ENCODE measurements at places on chromosomes 2 and 18.

- no peak for DNase-seq
Measured at GRCh38 chr2:215930505-215931253, 82.7 kb downstream of the MREG start.

DNA sequence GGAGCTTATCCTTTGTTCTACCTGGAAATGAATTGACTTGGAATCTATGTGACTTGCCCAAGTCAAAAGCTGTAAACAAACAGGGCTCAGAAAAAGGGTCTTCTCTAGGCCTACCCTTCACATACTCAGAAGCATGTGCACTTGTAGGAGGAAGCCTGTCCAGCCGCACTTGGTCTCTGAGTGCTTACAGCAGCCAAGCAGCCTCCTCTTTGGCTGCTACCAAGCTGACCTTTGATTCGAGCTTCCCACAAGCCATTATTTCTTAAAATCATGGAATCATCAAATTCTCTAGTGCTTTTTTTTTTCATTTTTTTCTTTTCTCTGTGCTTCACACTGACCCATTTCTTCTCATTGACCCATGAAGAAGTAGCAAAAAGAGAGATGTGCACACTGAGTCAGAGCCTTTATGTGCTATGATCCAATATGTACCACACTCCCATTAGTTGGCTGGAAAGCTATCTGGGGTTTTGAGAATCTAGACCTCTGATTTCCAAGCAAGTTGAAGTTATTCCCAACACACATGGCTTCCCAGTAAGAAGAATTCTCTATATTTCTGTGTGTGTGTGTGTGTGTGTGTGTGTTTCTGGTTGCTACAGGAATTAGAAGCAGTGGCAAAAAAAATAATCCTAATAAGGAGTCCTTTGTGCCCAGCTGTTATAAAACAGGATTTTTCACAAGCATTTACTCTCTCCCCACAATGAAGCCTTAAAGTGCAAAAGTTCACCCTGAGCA lies 550.3 kb upstream of the TNP1 start:
- DNase-seq = no peak

DNA sequence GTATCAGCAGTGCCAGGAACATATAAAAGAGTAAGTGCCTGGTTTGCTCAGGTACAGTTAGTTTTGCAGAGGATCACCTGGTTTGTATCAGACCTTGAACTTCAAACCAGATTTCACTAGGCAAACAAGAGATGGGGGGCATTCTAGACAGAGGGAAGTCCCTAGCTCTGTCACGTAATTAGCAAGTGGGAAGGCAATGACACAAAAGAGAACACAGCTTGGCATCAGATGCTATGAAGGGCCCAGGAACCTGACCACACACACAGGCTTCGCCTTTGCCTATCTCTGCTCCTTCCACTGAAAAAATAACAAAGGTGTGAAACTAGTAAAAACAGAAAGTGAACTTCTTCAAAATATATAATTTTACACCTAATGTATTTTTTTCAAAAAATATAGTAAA lies 62.6 kb downstream of the CERKL start:
- DNase-seq = no peak

- DNase-seq = no peak
Measured at GRCh38 chr2:10550206-10551001, 102.3 kb upstream of the ODC1 start.

DNA sequence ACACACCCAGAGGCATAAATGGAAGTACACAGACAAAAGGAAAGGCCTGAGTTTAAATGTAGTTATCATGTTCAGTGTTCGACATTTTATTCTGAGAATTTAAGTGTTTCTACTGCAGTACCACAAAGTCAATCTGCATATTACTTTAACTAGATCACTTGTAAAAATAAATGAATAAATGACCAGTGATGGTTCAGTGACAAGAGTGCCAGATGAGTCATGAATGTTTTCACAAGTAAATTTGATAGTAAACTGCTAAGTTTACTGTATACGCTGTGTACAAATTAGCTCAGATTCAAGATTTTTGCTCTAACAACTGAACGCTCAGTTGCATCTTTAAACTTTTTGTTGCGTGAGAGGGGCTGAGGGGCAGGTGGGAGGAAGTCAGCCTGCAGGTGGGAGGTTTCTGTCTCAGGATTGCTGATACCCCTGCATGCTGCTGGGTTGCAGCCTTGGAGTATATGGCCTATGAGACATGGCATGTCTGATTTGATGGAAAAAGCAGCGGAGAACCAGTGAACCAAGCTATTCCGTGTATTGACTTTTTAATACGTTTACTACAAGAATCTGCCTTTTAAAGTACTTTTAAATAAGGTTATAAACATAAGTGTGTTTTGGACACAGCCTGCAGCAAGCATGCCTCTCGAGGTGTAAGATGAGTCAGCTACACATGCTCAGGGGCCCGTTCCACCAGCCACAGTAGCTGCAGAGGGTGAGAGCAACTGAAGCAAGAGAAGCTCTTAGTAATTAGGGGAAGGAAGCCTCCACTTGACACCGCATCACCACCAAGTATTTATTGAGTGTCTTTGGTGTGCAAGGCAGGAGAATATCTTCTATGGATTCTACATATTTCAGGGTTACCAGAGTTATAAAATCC lies 245.1 kb downstream of the NEDD4L start:
- no peak for DNase-seq

DNA sequence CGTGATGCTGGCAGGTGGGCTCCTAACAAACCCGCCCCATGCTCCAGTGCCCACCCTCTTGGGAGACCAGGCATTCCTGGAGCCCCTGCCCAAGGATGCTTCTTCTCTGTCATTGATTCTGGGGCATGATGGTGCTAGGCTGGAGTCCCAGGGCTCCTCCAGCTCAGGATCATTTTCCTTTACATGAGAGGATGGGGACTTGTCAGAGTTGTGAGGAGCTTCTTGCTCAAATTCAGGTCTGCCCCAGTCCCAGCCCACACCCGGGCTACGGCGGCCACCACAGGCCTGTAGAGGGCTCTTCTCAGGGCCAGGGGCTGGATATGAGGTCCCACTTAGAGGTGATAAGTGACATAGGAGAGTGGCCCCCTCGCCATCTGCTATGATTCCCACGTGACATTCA lies 141.1 kb upstream of the COPS8 start:
- no peak for DNase-seq

DNA sequence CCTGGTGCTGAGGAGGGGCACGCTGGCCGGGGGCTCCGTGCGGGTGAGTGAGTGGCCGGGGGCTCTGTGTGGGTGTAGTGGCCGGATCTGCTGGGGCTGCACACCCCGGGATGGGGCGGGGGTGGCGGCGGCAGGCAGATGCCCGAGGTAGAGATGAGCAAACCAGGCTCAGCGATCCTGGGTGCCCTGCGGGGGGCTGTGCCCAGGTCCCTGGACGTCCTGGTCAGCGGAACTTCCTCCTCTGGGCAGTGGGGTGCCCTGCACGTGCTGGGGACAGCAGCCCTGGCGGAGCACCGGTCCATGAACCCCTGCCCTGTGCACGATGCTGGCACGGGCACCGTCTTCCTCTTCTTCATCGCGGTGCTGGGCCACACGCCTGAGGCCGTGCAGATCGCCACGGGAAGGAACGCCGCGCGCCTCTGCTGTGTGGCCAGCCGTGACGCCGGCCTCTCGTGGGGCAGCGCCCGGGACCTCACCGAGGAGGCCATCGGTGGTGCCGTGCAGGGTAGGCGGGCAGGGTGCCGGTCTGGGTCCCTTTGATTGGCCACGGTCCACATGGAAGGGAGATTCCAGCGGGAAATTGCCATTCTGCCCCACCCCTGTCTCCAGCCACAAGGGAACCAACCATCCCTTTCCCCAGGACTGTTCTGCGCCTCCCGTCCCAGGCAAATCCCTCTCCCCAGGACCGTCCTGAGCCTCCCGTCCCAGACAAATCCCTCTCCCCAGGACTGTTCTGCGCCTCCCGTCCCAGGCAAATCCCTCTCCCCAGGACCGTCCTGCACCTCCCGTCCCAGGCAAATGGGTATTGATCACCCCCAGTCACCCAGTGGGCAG lies 5.9 kb downstream of the NEU4 start:
- no peak for DNase-seq

DNA sequence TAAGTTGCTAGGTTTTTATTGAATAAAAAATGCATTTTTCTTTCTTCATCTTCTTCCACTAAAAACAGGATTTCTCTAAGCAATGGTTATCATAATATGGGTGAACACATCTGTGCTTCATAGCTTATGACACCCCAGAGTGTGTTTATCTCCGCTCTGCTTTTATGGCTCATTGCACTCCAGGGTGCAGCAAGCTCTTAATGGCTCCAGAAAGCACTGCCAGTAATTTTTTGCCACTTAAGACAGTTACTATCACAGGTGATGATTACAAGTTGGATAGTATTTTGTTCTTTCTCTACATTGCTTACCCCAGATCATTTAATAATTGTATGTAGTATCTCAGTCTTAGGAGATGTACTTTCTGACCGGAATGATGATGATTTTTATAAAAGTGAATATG lies 239.3 kb upstream of the CDH20 start:
- DNase-seq = no peak

GRCh38 chr2:164495491-164496223 lies 125.6 kb downstream of the GRB14 start:
- no peak for DNase-seq

- DNase-seq = no peak
Measured at GRCh38 chr18:42178376-42179080, 223.5 kb downstream of the PIK3C3 start.

DNA sequence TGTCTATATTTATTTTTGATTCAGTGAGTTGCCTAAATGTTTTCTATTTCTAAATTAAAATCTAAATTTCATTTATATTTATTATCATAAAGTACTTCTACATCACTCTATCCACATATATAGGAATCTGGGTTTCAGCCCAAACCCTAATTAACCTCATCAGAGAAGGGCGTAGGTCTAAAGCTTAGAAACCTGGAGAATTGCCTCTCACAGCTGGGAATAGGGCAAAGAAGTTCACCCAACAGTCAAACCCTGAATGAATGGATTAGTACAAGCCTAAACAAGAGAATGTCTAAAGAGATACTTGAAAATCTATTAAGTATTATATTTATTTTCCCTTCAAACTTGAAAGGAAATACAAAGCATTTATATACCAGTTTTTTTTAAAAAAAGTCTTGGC lies 26.2 kb downstream of the TFPI start:
- no peak for DNase-seq

GRCh38 chr2:218035463-218036100 lies 32.8 kb upstream of the TNS1 start:
- no peak for DNase-seq

DNA sequence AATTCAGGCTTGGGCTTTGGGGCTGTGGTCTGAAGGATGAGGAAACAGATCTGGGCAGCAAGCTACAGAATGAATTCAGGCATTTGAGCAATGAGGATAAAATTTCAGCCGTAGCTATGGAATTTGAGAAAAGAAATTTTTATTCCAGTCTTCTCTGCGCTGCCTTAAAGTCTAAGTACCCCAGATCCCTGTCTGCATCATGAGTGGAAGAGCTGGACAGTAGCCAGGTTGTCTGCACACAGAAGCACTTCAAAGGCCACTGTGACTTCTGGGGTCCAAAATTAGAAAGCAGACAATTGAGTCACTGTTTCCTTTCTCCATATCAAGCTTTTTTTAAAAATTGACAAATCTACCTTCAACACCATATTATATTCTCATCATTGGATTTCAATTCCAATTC lies 787.6 kb upstream of the GCFC2 start:
- no peak for DNase-seq

GRCh38 chr2:227460070-227460485 lies 11.9 kb upstream of the AGFG1 start:
- peak; percentile 19 for DNase-seq

GRCh38 chr2:96788442-96789244 lies 27.4 kb upstream of the CNNM3 start:
- no peak for DNase-seq

- no peak for DNase-seq
Measured at GRCh38 chr2:25324905-25325592, 16.7 kb downstream of the DNMT3A start.

DNA sequence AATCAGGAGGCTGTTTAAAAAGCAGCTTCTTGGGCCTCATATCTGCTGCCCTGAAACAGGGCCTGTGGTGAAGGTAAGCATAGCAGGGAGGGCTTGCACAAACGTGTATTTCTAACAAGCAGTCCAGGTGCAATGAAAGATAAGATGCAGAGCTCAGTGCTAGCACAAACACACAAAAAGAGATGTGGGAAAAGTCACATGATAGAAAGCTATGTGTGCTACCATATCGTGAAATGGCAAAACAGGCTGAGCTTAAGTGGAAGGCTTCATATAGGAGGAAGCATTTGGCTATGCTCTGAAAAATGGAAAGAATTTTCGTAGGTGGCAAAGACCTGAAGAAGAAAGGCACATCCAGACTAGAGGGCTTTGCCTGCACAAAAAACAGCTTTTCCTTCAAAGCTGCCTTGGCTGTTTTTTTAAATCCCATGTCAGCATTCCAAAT lies 10.2 kb downstream of the RSAD2 start:
- no peak for DNase-seq

DNA sequence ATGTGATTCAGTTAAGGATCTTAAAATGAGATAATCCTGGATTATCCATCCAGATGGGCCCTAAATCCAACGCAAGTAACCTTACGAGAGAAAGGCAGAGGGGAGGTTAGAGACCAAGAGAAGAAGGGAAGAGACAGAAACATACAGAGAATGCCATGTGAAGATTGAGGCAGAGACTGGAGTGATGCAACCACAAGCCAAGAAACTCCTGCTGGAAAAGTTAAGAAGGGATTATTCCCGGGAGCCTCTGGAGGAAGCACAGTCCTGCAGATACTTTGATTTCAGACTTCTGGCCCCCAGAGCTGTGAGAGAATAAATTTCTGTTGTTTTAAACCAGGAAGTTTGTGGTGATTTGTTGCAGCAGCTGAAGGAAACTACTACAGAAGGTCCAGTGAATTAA lies 992.7 kb downstream of the BCL11A start:
- no peak for DNase-seq

DNA sequence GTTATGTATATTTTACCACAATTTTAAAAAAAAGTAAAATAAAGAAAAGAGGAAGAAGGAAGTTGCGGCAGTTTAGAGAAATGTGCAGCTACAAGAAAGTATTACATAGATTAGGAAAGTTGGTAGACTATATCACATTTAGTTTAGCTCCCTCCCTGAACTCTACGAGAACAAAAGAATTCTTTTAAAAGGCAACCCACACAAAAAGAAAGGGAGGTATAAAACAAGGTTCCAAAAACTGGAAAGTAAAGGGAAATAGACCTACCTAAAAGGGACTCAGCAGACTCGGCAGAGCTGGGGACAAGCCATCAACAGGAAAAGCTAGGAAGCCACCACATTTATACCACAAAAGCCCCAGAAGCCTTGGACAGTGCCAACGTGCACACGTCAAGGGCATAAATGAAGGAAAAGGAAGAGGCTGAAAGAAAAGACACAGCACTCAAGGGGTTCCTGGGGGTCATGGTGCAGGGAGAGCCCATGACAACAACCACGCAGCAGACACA lies 9.1 kb downstream of the TMEM127 start:
- DNase-seq = no peak
